Sigmoid colon (tissue), 7 donors: ENCODE measurements at places on chromosomes 12 and 14. TPM values are rescaled to one million over a fixed set of nuclear protein-coding genes. Genes with fewer than 3 reads are reported as not detected.
A peak's percentile ranks its signal among the peaks of the same experiment; 100 is the strongest.

DNA sequence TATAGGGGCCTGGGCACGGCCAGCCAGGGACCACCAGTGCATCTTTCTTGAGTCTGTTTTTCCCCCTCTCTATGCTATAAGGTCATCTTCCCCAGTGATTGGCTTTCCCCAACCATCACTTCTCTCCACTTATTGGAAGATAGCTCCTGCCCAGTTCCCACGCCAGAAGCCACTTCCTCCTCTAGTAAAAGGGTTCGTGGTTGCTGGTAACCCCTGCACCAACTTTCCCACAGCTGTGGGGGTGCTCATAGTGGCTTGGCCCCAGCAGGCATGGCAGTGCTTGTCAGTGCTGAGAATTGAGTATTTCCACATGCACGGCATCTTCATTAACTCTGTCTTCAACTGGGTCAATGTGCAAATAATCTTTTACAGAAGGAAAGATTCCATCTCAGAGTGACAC is 215.4 kb downstream of the FOXN3 start:
- H3K27me3 ChIP-seq: no peaks in the 10 kb centered on the region
- DNase-seq: no peak
- no peaks in the 10 kb centered on the region for H3K36me3 ChIP-seq
- H3K4me1 ChIP-seq: no peaks in the 10 kb centered on the region
- no peak overlapping the region for H3K27ac ChIP-seq
- no peak overlapping the region for H3K4me3 ChIP-seq

DNA sequence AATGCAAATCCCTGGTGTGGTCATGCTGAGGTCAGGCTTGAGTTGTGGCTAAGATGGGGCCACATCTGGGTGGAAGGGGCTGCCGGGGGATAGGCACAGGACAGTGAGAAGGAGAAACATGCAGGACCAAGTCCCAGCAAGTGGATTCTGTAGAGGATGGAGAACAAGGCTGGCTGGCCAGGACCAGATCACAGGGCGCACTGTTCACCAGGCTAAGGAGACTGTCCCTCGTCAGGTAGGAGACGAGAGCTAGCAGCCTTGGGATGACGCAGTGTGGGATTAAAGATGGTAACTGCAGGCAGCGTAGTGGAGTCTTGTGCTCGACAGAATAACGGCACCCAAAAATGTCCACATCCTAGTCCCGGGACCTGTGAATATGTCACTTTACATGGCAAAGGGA is 336.1 kb downstream of the BCL11B start:
- no peaks in the 10 kb centered on the region for H3K27me3 ChIP-seq
- peak; percentile 14 for DNase-seq
- no peaks in the 10 kb centered on the region for H3K36me3 ChIP-seq
- H3K4me1 ChIP-seq: no peaks in the 10 kb centered on the region

DNA sequence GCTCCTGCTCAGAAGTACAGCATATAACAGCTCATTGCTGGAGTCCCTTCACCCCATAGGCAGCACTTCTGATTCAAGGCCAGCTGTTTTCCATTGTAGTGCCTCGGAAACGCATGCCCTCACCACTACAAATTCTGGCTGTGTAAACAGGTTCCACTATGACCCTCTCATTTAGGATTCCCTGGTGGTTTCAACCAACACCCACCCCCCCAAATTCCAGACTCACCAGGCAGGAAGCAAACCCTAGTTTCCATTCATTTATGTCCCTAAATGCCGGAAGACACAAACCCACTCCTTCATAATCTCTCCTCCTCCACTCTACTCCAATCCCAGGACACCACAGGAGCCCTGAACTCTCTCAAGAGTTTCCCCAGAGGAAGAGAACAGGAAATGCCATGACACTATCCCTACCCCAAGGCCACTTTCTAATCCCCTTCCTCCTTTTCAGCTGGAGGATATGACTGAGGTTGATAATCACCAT is 75.9 kb upstream of the TMPO start:
- H3K4me1 ChIP-seq: no peaks in the 10 kb centered on the region
- H3K27ac ChIP-seq: no peak overlapping the region
- DNase-seq: no peak
- no peaks in the 10 kb centered on the region for H3K27me3 ChIP-seq
- H3K4me3 ChIP-seq: no peak overlapping the region
- no peaks in the 10 kb centered on the region for H3K36me3 ChIP-seq

GRCh38 chr14:102654298-102654697 is 61.8 kb downstream of the RCOR1 start:
- no peaks in the 10 kb centered on the region for H3K36me3 ChIP-seq
- no peak overlapping the region for H3K4me3 ChIP-seq

GRCh38 chr12:47235258-47236040 is 155.7 kb upstream of the AMIGO2 start:
- no peaks in the 10 kb centered on the region for H3K27me3 ChIP-seq
- H3K36me3 ChIP-seq: peaks cover 5% of the 10 kb centered on the region
- no peak overlapping the region for H3K27ac ChIP-seq
- H3K4me3 ChIP-seq: no peak overlapping the region
- DNase-seq: no peak

GRCh38 chr12:54363618-54364017 is 668 bp downstream of the GPR84 start:
- no peak overlapping the region for H3K27ac ChIP-seq
- DNase-seq: no peak

RACGAP1 gene
- total RNA-seq: 23.9 TPM

C3AR1 gene
- total RNA-seq: 10.0 TPM

SLC24A4 gene
- total RNA-seq: 1.1 TPM

CEP290 gene
- total RNA-seq: 17.3 TPM

FLVCR2 gene
- total RNA-seq: 2.4 TPM
